ENCODE measurements at places on chromosomes 16 and 17. TPM values are rescaled to one million over a fixed set of nuclear protein-coding genes. Genes with fewer than 3 reads are reported as not detected.

Gene WNK4
- total RNA-seq, result 0.10 TPM

Gene GP2
- total RNA-seq, result not detected

Gene CACNA1H
- 0.26 TPM for total RNA-seq

Gene GCGR
- total RNA-seq, result not detected

Gene TCAP
- total RNA-seq, result 0.80 TPM

Gene KRT32
- total RNA-seq, result not detected

Gene IRX5
- 0.17 TPM for total RNA-seq

Gene FOXC2
- not detected for total RNA-seq

Gene SLC6A2
- total RNA-seq, result not detected

Gene SLC46A1
- 2.9 TPM for total RNA-seq

Gene KATNIP
- 13.7 TPM for total RNA-seq

Gene DPEP1
- not detected for total RNA-seq

Gene SOST
- not detected for total RNA-seq

Gene CDH15
- not detected for total RNA-seq

Gene GPR179
- total RNA-seq, result 0.10 TPM

Gene TEX14
- 0.17 TPM for total RNA-seq

Gene CRHR1
- total RNA-seq, result not detected

Gene CCDC144A
- 4.7 TPM for total RNA-seq

Gene SMIM22
- total RNA-seq, result not detected

Gene IGFBP4
- 14.6 TPM for total RNA-seq

- DNase-seq, result no peak
Observed at GRCh38 chr17:7557775-7558543, 591 bp upstream of the TNFSF13 start.

GRCh38 chr17:72184805-72185204 lies 64.0 kb downstream of the SOX9 start:
- no peak for DNase-seq

- no peak for DNase-seq
Observed at GRCh38 chr17:62862251-62862650, 54.1 kb upstream of the MARCHF10 start.

GRCh38 chr16:16928532-16929109 lies 542.1 kb downstream of the XYLT1 start:
- no peak for DNase-seq

GRCh38 chr17:17725011-17725751 lies 43.9 kb downstream of the RAI1 start:
- no peak for DNase-seq

DNA sequence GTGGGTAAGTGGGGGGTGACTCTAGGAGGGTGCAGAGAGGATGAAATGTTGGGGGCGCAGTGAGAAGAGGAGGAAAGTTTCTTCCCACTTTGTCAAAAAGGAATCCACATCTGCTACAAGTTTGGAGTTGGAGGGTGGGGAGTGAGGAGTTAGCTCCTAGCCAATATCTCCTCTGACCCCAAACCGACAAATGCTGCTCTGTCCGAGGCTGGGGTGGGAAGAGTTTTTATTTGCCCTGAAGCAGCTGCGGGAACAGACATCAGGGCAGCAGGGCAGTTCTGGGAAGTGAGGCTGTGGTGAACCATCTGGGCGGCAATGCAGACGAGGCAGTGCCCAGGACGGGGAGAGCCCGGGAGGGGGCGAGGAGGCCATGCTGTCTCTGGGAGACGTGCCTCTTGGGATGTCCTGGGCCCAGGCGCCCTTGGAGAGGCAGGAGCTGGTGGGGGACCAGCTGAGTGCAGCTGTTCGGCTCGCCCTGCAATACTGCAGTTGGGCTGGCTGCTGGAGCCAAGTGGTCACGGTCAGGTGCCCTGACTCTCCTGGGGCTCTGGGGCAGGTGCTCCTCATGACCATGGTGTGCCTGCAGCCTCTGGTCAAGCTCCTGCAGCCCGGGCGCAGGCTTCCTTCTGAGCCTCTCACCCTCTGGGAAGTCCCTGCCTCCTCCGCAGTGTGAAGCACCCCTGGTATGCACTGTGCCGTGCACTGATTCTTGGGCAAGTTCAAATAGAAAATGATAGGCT lies 6.4 kb upstream of the SOCS3 start:
- DNase-seq, result no peak

DNA sequence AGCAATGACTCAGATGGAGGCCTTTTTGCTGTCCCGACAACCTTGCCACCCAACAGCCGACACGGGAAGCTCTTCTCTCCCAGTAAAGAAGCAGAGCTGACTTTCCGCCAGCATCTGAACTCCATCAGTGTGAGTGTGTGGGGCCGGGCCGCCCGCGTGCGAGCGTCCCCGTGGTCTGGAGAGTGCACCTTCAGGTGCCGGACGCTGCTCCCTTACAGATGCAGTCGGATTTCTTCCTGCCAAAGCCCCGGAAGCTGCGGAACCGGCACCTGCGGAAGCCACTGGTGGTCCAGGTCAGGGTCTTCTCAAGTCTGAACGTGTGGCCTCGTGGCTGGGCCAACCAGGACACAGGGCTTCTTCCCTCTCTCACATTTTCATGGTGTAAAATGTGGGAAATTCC lies 15.5 kb upstream of the JPT2 start:
- DNase-seq, result no peak

DNA sequence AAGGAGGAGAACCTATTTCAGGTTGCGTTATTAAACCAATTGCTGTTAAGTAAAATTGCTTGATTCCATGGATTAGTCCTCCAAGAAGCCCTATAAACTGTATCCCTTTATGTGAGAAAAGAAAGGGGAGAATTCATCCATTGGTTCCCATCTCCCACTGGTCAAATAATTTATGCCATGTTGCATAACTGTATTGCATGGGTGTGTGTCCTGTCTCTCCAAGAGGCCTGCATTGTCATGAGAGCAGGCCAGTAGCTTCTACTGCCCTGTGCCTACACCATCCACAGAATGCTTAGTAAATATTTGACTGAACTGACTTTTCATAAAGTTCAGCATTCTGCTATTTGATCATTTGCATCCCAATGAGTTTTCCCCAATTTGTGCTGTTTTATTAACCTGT lies 11.7 kb upstream of the TOB1 start:
- DNase-seq, result no peak

- DNase-seq, result no peak
Observed at GRCh38 chr16:20971401-20971800, 70.8 kb downstream of the LYRM1 start.

GRCh38 chr17:55273579-55274354 lies 9.0 kb downstream of the HLF start:
- DNase-seq, result no peak

- no peak for DNase-seq
Observed at GRCh38 chr16:73048292-73049080, 558 bp upstream of the ZFHX3 start.

DNA sequence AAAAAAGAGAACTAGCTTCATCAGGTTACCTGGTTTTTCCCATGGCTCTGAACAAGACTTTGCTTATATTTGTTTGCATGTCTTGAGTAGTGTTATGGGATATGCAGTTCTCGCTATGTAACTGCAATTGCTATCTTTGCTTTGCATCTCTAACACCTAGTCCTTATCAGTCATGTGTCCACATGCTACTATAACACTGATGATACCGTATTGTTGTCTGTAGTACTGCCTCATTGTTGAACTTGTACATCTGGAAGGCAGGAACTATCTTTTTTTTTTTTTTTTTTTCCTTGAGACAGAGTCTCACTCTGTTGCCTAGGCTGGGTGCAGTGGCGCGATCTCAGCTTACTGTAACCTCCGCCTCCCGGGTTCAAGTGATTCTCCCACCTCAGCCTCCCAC lies 2.5 kb downstream of the PSME3 start:
- no peak for DNase-seq

GRCh38 chr16:2042171-2042985 lies 5.3 kb downstream of the NTHL1 start:
- DNase-seq, result no peak

- no peak for DNase-seq
Observed at GRCh38 chr17:31309556-31309955, 4.3 kb downstream of the EVI2B start.

GRCh38 chr17:76707985-76708807 lies 2.6 kb downstream of the MXRA7 start:
- DNase-seq, result no peak

- no peak for DNase-seq
Observed at GRCh38 chr17:76095943-76096342, 7.6 kb downstream of the EXOC7 start.

DNA sequence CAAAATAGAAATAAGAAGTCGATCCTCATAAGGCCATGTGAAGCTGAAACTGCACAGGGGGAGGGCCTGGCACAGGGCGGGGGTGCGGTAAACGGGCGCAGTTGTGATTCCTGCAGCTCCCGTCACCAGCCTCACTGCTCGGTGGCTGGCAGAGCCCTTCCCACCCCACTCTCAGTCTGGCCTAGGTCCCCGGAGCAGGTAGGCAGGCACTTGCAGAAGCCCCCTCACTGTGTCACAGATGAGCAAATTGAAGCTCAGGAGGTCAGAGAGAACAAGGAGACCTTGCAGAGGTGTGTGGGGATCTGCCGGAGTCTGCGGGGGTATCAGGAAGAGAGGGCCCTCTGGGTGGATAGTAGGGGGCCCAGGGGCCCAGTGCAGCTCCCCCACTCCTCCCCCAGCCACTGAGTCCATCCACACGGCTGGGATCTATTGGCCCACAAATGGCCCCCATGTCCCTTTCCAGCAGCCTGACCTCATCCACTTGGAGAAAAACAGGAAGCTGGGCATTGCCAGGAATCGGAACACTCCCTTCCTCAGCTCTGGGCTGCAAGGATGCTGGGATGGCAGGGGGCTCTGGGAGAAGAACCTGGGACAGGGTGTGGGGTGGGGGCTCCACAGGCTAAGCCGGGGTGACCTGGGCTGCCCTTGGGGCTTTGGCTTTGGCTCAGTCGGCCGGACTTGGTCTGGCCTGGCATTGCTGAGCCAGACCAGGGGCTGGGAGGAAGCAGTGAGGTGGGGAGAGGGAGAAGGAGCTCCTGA lies 21.4 kb upstream of the MAP3K14 start:
- no peak for DNase-seq

DNA sequence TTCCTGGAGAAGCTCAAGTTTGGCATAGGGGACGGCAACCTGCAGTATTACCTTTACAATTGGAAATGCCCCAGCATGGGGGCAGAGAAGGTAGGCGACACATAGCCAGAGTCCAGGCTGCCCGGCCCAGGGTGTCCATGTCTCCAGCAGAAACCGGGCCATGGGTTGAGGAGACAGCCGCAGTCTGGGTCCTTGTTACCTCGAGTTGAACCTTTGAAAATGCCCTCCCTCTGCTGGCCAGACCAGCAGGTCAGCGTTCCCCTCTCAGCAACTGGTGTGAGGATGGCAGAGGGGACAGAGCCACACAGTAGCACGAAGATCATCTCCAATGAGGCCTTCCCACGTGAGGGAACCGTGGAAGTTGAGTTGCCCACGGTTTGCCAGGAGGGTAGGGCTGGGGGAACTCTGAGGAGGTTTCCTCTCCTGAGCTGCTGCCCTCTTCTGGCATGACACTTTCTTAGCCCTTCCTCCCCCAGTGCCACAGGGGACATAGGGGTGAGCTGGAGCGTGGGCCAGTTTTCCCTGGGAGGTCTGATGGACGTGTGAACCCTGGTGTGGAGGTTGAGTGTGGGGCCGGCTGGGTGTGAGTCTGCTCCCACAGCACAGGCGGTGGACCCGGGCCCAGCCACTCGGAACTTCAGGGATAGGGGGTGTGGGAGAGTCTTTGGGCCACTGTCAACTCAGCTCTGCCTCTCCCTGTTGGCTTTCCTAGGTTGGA lies 27.2 kb downstream of the PLCD3 start:
- no peak for DNase-seq

- DNase-seq, result no peak
Observed at GRCh38 chr16:86403085-86403484, 107.2 kb upstream of the FOXF1 start.

- DNase-seq, result no peak
Observed at GRCh38 chr16:4913130-4913773, 23.7 kb downstream of the PPL start.

DNA sequence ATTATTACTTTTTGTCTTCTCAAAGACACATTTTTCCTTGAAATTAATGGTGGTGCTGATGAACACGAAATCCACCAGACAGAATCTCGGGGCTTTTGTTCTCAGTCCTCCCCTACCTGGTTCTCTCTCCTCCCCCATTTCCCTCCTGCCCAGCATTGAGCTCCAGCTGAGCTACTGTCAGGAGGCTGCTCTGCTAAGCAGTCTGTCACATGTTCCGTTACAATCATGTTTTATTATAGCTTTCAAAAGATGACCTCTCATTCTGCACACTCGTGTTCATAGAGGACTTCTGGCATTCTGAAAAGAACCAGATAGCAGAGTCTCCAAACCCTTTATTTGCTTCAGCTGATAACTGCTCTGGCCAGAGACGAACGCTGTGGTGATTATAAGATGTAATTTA lies 732.5 kb upstream of the RBFOX1 start:
- no peak for DNase-seq

GRCh38 chr16:1580956-1581355 lies 30.9 kb downstream of the IFT140 start:
- no peak for DNase-seq

- DNase-seq, result no peak
Observed at GRCh38 chr17:62675260-62675659, 47.8 kb downstream of the MRC2 start.

GRCh38 chr17:51805765-51806164 lies 352.7 kb downstream of the CA10 start:
- no peak for DNase-seq

DNA sequence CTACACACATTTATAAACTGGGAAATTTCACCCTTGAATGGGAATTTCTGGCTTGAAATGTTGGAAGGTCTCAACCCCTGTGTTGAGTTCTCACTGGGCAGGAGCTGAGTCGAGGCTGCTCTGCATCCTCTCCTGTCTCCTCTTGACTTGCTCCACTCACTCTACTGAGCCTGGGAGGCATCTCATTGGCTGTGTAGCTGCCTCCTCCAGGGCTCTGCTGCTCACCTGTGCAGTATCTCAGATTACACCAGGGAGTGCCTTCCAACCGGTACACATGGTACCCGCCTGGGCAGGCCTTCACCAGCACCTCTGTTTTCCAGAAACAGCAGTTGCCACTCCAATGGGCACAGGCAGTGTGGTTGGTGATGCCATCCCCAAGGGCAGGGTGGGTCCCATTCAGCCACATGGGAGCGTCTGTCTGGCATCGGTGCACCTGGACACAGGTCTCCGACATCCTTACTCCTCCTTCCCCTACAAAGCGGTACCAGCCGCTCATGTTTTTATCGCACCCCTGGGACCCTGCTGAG lies 3.7 kb downstream of the GP2 start:
- DNase-seq, result no peak

DNA sequence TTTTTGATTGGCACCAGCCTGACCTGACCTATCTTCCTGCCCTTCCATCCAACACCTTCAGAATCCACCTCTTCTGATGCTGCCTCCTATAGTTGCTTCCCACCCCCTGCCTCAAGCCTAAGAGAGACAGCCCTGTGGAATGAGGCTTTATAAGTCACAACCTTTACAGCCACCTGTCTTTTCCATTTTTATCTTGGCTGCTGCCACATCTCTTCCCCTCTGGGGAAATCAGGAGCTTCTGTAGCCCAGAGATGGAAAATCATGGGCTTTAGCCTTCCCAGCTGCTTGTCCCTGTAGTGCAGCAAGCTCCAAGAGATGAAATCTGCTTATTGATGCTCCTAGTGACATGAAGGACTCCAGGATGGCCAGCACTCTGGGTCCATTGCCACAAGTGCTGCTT lies 18.7 kb downstream of the PHAF1 start:
- DNase-seq, result no peak

Data from activated CD4-positive, alpha-beta memory T cell treated with anti-CD3 and anti-CD28 coated beads for 36 hours (primary cell).